Esophagus muscularis mucosa (tissue), 4 donors: ENCODE measurements at places on chromosomes 7 and 10. TPM values are rescaled to one million over a fixed set of nuclear protein-coding genes. Genes with fewer than 3 reads are reported as not detected.

DNA sequence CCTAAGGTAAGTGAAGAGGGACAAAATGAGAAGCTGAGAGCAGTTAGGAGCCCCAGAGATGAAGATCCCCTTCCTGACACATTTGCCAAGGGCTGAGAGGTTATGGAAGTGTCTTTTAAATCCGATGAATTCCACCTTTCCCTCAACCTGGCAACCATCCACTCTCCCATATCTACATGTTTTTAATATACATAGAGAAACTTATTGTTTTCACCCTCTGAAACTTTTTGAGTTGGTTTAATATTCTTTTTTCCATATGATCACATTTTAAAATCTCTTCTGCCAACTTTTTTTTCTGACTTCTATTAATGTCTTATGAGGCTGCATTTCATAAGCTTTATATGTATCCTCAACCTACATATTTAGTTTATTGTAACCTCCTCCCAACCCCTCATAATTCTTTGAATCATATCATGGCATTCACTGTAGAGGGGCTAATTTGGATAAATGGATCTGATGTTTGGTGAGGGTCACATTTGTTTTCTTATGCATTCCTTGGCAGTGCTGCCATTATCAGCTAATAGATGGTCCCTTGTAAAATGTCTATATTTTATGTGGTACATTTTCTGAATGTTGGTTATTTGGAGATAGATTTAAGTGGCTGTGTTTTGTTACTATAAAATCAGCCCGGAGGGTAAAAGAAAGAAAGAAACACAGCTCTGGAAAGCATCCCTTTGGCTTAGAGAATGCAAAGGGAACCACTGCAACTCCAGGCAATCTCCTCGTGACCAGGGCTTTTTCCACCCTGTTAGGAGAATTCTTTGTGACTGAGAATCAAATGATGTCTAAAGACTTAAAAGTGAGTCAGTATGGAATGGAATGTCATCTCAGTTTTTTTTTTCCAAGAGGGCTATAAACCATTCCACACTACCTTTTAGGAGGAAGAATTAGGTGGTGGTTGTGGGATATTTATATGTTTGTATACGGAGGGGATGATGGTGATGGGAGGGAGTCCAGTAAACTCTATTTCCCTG is 334.4 kb downstream of the SUGCT start:
- DNase-seq, result no peak

DNA sequence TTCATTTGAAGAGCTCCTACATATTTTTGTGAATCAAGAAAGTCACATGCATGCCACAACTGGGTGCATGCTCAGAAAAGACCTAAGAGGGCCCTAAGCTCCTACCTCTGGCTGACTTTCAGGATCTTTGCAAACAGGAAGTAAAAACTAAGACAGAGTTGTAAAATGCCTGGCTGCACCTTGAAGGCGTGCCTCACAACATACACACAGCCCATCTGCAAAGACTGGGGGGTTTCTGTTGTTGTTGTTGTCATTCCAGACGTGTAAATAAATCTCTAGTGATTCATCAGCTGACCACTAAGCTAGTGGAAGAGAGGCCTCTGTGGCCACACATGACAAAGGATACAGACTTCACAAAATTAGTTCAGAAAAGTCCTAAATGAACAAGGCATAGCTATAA is 31.8 kb downstream of the SMURF1 start:
- no peak for DNase-seq

- no peak for DNase-seq
These were observed 43.2 kb upstream of the ATRNL1 start for GRCh38 chr10:115049960-115050359.

- DNase-seq, result no peak
These were observed 45.1 kb downstream of the RNLS start for GRCh38 chr10:88538048-88538447.

DNA sequence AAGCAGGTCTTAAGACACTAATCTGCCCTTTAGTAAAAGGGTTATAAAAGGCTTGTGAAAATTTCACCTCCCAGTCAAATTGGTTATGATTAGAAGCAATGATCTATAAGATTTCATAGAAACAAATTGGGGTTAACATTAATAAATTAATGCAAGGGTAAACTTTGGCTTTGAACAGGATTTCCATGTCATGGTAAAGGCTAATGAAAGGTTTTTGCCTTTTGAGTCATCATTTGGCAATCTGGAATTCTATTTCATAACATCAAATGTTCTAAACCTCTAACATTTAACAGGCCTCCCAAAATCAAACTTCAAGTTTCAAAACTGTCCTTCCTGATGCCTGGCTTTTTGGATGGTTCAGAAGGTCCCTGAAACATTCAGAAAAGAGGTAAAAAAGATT is 62.4 kb downstream of the COA1 start:
- DNase-seq, result no peak

DNA sequence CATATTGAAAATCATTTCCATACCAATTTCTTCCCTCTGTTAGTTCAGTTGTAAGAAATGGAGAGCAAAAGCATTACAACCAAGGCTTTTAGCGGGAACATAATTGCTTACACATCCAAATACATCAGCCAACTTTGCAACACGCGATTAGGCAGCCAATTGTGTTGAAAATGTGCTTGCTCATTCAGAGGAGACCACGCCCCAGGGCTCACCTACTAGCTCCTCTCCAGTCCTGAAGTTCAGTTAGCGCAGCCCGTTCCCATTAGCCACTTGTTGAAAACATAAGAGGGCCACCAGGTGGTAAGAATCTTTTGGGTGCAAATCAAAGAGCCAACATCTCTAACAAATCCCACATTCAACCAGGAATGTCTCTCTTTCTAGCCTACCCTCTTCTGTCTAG is 213.2 kb upstream of the MDFIC start:
- DNase-seq, result no peak

GRCh38 chr10:92591550-92592022 is 1.3 kb upstream of the KIF11 start:
- DNase-seq, result peak; percentile 97

DNA sequence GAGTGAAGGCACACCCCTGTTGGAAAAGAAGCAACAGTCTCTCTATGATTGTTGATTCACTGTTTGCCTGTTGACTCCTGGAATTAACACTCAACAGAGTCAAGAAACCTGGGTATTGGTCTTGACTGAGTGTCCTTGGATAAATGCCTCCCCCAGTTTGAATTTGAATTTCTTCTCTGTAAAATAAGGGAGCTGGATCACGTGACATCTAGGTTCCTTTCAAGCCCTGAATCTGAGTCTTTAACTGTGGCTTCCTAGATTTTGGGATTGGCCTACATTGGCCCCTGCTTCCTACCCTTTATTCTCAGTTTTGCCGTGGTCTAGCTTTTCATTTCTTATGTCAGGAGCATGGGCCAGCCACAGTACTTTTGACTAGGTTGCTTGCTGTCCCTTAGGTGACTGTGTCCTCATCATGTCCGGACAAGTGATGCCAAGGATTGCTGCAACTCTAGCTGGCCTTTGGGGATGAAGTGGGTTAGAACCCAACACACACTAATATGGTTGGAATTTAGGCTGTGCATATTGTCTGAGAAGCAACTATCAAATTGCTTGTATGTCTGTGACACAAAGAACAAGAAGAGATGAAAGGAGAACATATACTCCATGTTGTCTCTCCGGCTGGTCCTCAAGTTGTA is 35.4 kb downstream of the CALD1 start:
- DNase-seq, result no peak

GRCh38 chr7:39924122-39924521 is 25.9 kb upstream of the CDK13 start:
- DNase-seq, result no peak

- no peak for DNase-seq
These were observed 171.1 kb downstream of the FAM107B start for GRCh38 chr10:14603534-14604102.

GRCh38 chr10:4810092-4810491 is 15.9 kb upstream of the AKR1E2 start:
- DNase-seq, result no peak

DNA sequence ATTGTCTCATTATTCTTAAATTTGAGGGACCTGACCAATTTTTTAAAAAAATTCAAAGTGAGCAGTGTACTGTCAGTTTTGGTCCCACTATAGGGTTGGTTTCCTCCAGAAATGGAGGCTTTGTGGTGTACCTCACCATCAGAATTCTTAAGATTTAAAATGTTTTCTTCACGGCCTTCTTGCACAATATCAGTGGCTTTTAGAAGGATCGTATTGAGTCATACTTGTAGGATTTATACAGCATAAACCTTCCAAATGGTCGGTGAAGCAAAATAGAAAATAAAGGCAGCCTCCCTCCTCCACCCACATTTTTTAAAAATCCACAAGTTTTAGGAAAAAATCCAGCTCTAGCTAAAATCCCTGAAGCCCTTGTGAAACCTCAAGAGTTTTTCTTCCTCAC is 126.4 kb downstream of the RNLS start:
- DNase-seq, result no peak

- no peak for DNase-seq
These were observed 261.3 kb downstream of the PARD3 start for GRCh38 chr10:34553747-34554146.

DNA sequence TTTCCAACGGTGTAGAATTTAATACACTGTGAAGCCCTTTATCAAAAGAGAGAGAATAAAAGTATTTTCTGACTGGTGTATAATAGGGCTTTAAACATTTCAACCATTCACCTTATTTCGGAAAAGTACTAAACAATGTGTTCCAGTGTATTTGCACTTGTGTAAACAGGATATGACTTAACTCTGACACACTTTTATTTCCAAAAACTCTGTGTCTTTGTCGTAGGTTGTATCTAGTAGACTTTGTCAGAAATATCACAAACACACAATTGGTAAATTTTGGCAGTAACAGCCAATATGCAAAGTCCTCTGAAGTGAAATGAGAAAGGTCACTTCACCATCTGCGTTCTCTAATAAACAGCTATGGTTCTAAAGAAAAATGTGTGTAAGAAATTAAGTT is 10.3 kb upstream of the TSPAN13 start:
- no peak for DNase-seq

DNA sequence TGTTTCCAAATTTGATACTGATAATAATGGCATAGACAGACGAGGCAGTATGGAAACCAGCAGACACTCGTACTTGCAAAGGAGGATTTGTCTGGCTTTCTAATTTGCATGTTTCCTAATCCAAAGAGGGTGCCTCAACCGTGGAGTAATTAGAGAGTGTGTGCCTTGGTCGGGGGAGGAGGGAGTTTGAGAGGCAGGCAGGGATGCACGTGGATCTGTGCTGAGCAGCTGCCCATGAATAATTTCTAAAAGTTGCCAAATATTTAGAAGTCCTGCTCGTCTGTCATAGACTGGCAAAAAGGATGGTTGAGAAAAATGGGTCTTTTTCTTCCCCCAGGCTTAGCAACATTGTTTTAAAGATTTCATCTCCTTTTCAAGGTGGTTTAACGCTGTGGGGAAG is 69.4 kb downstream of the PTPRE start:
- DNase-seq, result no peak

DNA sequence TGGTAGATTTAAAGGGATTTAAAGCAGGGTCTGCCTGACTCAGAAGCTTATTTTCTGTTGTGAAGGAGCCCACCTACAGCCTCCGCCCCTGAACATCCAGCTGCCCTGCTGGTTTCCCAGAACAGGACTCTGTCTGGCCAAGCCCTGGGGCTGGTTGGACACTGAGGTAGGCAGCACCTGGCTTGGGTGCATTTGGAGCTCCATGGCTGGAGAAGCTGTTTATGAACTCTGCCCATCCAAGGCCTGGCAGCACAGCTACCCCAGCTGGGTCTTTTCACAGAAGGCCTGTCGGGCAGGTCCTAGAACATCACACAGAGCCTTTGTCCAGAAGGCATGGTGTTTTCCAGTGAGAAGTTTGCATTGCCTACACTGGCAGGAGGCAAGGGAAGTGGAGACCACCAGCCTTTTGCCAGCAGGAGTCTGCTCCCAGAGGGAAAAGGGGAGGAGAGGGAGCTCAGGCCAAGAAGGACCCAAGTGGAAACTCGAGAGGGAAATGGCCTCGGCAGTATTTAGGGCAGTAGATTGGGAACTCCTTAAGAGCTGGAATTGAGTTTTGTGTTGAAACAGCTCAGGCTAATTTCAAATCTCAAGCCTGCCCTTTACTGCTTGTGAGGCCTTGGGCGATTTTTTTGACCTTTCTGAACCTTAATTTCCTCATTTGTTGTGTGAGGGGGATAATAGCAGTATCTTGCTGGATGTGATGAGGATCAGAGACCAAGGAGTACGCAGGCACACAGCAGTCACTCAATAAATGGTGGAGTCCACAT is 12.3 kb upstream of the PDCD4 start:
- DNase-seq, result no peak

GRCh38 chr7:152054367-152055230 is 29.1 kb downstream of the GALNT11 start:
- DNase-seq, result no peak

- no peak for DNase-seq
These were observed 36.6 kb downstream of the ERCC6 start for GRCh38 chr10:49502358-49502757.

DNA sequence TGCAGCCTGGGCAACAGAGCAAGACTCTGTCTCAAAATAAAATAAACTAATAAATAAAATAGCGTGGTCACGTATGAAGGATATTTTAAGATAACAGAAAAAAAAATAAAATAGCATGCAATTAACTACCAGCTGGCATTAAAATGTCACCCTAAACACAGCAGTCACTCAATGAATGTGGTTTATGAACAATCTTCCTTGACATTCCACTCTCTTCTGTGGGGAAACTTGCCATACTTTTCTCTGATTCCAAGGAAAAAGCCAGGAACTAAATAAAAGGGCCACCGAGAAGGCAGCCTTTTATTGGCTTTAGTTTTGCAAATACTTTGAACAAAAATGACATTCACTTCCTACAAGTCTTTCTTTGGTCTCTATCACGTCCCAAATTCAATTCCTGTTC is 266.6 kb downstream of the PARD3 start:
- no peak for DNase-seq

DNA sequence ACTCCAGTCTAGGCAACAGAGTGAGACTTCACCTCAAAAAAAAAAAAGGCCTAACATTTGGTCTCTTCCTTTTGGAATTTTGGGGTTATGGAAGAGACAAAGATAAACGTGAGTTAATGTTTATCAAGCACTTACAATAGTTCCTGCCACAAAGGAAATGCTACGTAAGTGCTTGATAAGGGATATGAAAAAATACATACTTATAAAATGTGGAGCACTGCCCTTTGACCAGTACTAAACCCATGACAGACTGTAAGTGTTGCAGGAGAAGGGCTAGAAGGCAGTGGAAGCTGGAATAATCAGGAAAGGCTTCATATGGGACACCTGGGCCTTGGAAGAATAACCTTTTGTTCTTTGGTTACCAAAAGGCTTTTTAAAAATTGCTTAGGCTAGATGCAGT is 25.5 kb downstream of the TMEM248 start:
- DNase-seq, result no peak

- no peak for DNase-seq
These were observed 703.5 kb upstream of the SEMA3D start for GRCh38 chr7:85890244-85890811.

GRCh38 chr7:70415179-70415972 is 716.6 kb upstream of the GALNT17 start:
- DNase-seq, result no peak

The GDF2 gene
- not detected for total RNA-seq

The GIMAP1 gene
- total RNA-seq, result 13.0 TPM

The MRPL32 gene
- total RNA-seq, result 40.9 TPM

The MRLN gene
- not detected for total RNA-seq

The PKD2L1 gene
- not detected for total RNA-seq

The CUBN gene
- 4.6 TPM for total RNA-seq

The PPP3CB gene
- 71.4 TPM for total RNA-seq

The ANK3 gene
- total RNA-seq, result 25.5 TPM

The MEOX2 gene
- total RNA-seq, result 14.7 TPM

The SLC39A12 gene
- not detected for total RNA-seq

The CHN2 gene
- 9.8 TPM for total RNA-seq

The PNLIPRP1 gene
- not detected for total RNA-seq

The CNPY1 gene
- total RNA-seq, result not detected

The BICC1 gene
- 24.9 TPM for total RNA-seq

The SFRP4 gene
- total RNA-seq, result 3.0 TPM

The TPST1 gene
- total RNA-seq, result 13.6 TPM
